Cerebellum (tissue), 4 donors: ENCODE measurements at places on chromosomes 1 and 21. TPM values are rescaled to one million over a fixed set of nuclear protein-coding genes. Genes with fewer than 3 reads are reported as not detected.
A peak's percentile ranks its signal among the peaks of the same experiment; 100 is the strongest.

The TMOD4 gene
- total RNA-seq: not detected

The UBR4 gene
- total RNA-seq: 117 TPM

The PADI3 gene
- not detected for total RNA-seq

The MX1 gene
- 8.2 TPM for total RNA-seq

The ADORA3 gene
- total RNA-seq: 1.1 TPM

GRCh38 chr1:71232786-71233185, 152.0 kb upstream of the ZRANB2 start:
- no peak for DNase-seq

DNA sequence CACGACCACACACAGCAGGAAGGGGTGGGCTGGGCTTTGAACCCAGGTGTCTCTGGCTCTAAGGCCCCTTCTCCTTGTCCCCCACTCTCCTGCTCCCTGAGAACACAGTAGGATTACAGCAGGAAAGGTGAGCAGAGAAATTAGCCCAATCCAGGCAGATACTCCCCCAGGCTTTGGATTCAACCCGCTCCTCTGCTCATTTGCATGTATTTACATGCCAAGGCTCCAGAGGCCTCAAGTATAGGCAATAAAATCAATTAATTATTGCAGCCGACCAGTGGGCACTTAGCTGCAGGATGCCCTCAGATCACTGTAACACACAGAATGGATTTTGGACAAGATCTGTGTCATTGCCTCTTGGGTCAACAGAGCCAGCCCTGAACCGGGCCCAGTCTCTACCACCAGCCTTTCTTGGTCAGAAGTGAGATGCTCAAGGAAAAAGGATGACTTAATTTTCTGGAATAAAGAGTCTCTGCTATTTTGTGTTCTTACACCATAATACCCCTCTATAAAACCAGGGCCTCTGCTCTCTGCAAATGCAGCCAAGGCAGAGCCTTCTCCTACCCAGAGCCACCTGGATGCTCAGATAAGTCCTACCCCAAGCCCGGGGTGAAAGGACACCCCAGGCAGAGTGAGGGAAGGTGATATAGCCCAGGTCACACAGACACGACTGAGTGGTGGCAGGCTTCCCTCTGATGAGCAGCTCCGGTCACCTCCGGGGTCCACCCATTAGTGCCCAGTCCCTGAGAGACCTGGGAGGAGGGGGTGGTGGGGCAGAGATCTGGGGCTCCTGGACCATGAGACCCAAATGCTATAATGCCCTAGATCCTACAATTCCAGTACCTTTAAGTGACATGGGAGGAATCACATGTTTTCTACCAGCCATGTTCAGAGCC, 28.9 kb downstream of the MATN1 start:
- no peak for DNase-seq

- DNase-seq: no peak
Observed at GRCh38 chr21:20642681-20643080, 355.5 kb upstream of the NCAM2 start.

GRCh38 chr1:155938220-155938627, 3.2 kb upstream of the RXFP4 start:
- DNase-seq: peak; percentile 88

GRCh38 chr21:24395320-24395923, 1211.9 kb downstream of the MRPL39 start:
- DNase-seq: no peak

DNA sequence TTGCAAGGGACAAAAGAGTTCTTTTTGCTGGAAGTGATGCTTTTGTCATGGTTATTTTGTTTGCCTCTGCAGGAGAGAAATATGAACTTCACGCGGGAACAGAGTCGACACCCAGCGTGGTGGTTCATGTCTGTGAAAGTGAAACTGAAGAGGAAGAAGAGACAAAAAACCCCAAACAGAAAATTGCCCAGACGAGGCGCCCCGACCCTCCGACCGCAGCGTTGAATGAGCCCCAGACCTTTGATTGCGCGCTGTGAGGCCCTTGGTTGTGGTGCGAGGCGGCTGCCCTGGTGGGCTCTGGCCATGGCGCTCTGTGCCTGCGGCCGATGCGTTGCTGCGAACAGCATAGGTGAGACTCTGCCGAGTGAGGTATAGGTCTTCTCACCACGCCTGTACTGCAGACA, 20.9 kb upstream of the NCMAP start:
- DNase-seq: no peak

- no peak for DNase-seq
Observed at GRCh38 chr21:39611551-39612190, 1.1 kb upstream of the B3GALT5 start.

DNA sequence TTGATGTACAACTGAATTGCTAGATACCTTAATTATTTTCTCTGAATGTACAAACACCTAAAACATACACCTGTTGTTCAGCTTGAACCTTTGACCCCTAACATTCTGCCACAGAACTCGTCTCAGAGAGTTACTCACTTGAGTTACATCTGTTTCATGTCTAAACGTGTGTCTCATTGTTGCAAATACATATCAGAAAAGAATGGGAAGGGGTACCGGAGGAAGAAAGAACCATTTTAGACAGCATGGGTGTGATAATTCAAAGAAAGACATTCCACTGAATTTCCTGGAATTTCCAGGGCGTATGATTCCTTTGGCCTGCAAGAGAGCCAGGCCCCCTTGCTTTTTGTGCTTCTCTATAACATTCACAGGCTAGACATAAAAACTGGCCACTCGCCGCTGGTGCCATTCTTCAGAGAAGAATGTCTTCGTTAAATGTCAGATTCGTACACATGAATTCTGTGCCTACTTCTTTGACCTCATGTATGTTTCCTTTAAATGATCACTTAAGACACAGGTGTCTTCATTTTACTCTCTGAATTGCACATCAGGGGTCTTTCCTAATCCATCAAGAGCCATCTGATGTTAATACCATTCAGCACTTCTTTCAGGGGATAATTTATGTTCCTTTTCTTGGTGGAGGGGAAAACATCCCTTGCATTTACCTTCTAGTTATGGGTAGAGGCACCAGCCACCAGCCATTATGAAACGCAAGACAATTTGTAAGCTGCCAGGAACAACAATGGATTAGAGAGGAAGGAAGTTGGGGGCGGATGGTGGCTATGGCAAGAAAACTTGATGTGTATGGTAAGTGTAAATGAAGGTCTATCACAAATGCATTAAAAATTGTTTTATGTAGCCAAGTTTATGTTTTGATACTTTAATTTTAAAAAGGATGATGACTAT, 12.7 kb downstream of the ATF3 start:
- DNase-seq: no peak

- no peak for DNase-seq
Observed at GRCh38 chr1:53308506-53308905, 19.4 kb downstream of the LRP8 start.

DNA sequence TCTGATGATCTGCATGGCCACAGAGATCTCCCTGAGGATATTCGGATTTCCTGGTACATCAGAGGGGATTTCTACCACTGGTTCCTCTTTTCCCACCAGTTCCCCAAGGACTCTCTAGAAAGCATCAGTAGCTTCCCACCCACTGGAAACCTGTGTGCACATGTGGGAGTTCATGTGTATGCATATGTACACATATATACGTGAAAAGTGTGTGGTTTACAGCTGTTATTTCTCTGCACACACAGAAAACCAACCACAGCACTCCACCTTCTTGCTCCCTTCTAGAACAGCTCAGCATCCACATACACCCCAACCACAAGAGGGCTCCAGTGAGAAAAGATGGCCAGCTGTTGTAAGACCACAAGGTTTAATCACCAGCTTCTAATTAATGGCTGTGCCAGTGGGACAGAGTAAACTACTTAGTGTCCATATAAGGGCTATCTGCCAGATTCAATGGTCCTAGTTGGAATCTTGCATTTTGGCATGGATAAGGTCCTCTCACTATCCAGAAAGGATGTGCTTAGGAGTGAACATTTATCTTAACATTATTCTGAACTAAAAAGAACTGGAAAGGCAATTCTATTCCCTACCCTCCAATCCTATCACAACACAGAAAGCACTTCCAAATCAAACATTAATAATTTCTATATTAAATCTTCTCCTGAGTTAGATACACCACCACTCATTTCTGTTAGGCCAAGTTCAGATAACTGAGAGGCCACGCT, 24.1 kb downstream of the GPR3 start:
- no peak for DNase-seq

- DNase-seq: no peak
Observed at GRCh38 chr1:26122988-26123973, 11.7 kb downstream of the PDIK1L start.

GRCh38 chr21:41765973-41766882, 624 bp downstream of the RIPK4 start:
- DNase-seq: no peak

DNA sequence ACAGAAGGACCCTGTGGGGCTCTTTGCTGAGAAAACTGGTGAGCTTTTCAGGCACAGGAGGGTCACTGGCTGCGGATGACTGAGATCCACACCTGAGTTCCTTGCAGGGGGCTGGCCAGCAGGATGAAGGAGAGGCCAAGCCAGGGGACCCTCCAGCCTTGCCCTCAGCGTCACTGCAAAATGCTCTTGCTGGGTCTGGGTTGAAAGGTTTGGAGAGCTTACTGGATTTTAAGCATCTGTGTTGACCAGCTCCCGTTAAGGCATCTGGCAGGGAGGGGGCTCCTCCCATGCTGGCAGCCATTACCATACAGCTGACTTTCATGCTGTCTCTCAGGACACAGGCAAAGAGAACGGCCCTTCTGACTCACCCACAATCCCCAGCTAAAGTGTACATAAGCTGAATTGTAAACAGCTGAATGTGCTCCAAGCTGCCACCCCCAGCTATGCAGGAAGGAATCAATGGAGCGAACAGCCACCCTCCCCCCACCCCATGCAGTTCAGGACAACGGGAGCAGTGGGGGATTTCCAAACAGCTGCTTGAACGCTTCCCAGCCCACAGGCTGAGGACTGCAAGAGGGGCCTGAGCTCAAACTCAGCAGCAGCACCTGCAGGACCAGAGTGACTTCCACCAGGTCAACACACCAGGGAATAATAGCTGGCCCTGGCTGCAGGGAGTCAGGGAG, 21.3 kb upstream of the A3GALT2 start:
- DNase-seq: no peak

GRCh38 chr1:198883184-198883583, 244.3 kb downstream of the PTPRC start:
- DNase-seq: no peak

GRCh38 chr1:45908611-45909140, 105.3 kb downstream of the MAST2 start:
- DNase-seq: no peak

- DNase-seq: no peak
Observed at GRCh38 chr1:194717941-194718340, 1531.5 kb upstream of the B3GALT2 start.

- no peak for DNase-seq
Observed at GRCh38 chr1:61447106-61447967, 277.6 kb downstream of the TM2D1 start.

DNA sequence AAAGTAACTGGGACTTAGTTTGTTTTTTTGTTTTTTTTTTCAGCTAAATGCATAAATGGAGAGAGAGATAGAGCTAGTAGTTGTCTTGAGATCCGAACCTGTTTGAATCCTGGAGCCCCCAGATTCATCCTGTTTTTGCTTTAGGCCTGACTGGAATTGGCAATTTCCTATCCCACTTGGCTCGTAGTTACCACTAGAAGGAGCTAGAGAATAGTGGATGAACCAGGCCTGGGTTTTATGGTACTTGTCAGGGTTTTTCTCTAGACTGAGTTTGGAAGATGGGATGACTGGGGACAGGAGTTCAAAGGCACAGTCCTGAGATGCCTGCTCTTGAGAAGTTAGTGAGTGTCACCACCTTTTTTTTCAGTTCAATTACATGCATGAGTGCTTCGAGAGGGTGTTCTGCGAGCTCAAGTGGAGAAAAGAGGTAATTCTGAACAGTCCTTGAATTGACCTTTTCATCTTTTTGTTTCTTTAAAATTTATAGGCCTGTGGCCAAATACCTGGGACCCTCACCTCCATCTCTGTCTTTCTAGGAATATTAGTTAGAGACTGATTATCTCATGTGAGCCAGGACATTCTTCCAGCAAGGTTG, 23.4 kb downstream of the CELF3 start:
- peak; percentile 69 for DNase-seq

DNA sequence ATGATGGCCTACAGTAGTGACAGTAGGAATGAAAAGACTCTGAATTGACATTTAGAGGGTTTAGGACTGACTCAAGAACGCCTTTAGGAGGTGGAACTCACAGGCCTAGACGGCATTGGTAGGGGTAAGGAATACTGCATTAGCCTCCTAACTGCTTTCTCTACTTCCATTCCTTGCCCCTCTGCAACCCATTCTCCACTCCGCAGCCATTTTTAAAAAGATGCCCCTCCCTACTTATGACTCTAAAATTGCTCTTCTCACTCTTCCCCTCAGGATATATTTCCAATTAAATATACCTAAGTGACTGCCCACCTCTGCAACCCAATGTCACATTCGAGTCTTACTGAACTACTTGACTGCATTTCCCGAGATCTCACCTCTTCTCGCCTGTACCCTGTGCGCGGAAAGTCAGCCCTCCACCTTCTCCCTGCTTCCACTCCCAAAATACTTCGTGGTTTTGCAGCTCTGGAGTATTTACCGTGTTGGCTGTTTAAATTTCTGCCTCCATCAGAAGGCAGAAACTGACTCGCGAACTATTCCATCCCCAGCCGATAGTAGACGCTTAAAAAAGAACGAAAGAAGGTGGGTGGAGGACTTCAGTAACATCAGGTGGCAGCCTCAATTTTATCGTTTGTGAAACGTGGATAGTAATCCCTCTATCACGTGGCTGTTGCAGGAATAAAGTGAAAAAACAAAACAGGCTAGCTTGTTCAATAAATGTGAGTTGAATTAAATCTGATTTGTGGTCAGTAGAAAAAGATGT, 1.1 kb upstream of the YBX1 start:
- peak; percentile 29 for DNase-seq

- DNase-seq: no peak
Observed at GRCh38 chr21:38982096-38982495, 176.4 kb downstream of the ETS2 start.

GRCh38 chr1:201095581-201095980, 16.6 kb downstream of the CACNA1S start:
- DNase-seq: no peak

DNA sequence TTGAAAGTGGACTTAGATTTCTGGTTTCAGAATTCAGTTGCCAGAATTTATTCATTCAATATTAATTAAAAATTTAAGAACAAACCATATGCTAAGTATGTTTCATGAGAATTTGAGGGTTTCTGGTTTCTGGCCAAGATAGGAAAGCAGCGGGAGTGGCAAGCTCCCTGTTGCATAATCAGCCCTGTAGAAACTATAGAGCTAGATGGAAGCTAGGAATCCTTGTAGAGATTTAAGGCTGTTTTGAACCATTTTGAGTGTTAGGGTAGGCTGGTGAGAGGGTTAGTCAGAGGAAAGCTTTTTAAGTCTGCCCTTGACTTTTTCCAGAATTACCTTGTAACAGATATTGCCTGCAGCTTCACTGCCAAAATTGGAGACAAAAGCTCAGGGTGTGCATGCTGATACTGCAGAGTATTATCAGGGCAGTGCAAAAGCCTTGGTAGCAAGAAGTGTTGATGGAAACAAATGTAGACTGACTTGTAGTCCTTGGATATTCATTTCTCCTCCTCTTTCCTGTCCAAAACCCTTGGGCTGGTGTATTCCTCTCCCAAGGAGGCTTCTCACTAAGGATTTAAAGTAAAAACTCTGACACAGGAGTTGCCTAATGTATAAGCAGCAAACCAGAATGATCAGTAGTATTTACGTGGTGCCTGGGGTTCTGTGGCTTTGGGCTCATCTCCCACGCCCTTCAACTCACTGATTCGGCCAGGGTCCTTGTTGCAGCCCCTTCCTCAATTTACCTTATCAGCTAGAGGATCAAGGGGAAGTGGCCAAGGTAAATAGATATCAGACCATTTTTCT, 12.6 kb upstream of the GIPC2 start:
- DNase-seq: no peak

- DNase-seq: peak; percentile 19
Observed at GRCh38 chr1:163399976-163400601, 78.3 kb downstream of the NUF2 start.
